NCI-H2081 (cell line): ENCODE measurements at places on chromosomes 11 and 22.

DNA sequence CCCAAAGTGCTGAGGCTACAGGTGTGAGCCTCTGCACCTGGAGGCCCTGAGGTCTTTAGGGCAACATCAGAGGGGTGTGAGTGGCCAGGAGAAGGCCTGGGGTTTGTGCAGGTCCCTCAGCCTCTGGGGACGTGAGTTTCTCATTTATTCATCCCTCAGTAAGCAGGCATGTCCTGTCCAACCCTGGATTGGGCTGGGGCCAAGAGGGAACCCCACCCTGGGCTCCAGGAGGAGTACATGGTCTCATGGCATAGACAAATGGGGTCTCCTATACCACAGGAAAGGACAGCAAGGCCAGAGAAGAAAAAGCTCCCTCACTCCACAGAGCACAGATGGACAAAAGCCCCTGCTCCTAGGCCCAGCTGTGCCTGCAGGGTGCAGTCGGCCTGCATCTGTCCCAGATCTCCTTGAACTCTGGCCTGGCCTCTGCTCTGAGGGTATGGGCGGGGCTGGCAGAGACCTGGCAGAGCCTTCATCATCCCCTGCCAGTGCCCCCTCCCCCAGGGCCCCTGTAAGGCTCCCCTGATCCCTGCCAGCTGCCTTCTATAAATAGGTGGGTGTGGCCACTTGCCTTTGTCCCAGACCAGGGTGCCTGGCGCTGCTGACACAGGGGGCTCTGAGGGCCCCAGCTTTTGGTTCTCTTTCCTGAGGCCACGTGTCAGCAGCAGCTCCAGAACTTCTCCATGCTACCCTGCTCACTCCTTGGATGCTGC lies 34.6 kb downstream of the A4GALT start:
- no peak for DNase-seq

- no peak for DNase-seq
Observed at GRCh38 chr22:26897384-26897783, 240.0 kb downstream of the MIAT start.

- DNase-seq = no peak
Observed at GRCh38 chr11:117519170-117519569, 191.5 kb downstream of the CEP164 start.

GRCh38 chr22:39101226-39101625 lies 4.2 kb downstream of the APOBEC3H start:
- DNase-seq = no peak

DNA sequence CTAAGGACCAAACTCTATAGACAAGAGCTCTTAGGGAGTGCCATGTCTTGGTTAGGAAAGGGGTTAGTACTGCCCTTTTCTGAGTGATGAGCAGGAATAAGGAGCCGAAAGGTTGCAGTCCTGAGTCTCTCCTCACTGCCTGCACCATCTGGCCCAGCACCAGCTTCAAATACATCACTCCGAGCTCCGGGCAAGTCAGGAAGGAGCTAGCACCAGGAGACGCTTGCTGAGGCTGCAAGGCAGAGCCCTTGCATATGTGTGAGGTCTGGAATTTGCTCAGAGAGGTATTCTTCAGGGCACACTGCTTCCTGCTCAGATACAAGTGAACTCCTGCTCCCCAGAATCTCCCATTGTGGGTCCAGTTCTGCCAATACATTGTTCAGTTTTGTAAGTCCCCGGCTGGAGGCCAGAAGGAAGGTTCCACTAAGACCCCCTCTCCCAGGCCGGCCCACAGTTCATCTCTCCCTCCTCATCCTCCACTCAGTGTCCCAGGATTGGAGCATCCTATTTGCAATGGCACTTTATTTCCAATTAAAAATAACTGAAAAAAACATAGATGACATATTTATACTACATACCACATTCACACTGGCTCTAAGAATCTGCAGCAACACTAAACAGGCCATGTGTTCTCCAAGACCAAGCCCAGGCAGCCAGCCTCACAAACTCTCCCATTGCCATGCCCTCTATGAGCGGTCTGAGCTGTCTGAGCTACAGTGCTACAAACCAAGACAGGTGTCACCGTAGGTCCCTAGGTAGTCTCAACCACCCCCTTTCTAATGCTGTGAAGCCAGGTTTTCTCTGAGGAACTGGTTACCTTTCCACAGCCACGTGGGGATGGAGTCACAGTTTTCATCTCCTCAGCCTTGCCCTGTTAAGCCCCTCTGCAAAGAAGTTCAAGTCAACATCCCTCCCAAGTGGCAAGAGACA lies 55.1 kb upstream of the SPATA19 start:
- DNase-seq = no peak

DNA sequence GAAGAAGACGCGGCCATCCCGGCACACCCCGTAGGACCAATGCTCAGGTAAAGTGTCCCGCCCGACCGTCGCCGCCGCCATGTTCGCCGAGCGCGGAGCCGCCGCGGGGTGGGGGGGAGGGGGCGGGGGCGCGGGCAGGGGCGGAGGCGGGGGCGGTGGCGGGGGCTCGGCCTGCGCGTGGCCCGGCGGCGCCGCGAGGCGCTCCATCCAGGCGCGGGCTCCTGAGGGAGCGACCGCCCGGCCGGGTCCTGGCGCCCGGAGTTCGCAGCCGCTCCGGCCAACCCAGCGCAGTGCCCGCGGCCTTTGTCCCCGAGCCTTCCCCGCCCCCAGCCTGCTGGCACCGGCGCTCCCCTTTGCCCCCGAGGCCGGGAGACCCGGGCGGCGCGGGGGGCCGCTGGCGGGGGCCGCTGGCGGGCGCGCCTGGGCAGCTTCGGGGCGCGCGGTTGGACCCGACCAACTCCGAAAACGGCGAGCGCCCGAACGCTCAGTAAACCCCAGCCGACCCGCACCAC lies at the start of gene PLEKHA7:
PLEKHA7 (minus strand) TSS at position 94 of the 512 bp plus-strand sequence; CDS start at position 81, 13 bp downstream.
- DNase-seq = no peak

DNA sequence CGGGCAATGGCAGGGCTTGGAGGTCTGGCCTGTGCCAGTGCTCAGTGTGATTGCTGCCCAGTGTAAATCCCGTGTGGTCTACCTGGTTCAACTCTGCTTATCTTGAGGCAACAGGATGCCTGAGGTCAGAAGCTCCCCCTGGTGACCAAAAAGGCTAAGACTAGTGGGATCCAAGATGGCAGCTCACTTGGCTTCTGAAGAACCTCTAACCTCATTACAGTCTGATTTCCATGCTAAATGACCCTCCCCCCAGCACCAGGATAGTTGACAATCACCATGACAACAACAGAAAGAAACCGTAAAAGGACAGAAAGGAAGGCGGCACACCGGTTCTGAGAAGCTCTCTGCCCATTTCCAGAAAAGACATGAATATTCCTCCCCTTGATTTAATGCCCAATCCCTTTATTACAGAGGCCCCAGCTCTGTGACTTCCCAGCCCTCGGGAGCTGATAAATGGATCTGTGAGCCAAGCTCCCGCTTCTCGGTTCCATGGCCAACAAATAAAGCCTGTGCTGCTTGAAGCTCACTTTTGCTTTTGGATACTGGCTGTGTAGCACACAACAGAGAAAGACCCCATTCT lies 398.4 kb downstream of the CTTN start:
- no peak for DNase-seq

DNA sequence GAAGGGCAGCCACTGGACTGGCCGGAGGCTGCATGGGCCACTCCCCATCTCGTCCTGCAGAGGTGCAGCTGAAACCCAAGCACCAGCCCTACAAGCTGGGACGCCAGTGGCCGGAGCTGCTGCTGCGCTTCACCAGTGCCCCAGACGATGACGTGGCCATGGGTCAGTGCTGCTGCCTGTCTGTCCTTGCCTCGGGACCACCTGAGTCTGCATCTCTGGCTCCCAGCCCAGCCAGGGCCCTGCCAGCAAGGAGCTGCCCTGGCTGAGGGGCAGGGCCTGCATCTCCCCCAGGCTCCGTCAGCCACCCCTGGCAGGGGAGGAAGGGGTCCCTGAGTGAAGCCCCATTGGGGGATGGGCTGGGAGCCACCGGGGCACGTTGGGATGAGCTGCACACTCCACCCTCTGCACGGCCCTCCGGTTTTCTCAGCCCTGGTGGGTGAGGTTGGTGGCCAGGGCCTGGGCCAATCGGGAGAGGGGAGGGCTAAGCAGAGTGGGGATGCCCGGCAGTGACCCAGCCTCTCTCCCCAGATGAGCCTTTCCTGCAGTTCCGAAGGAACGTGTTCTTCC lies 7.2 kb downstream of the FRMD8 start:
- DNase-seq = no peak

DNA sequence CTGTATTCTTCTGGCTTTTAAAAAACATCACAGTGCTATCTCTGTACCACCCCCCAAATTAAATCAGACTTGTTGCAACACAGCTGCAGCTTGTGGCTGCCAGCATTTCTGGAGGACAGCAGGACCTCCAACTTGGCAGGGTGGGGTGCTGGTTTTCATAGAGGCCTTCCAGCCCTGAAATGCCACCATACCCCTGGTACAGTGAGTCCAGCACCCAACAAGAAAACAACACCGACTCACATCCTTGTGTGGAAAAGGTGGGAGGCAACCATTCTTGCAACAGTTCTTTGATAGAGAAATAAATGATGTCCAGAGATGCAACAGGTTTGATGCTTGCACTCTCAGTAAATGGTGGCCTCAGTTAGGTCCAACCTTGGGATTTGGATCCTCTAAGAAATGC lies 96.0 kb downstream of the ABTB2 start:
- no peak for DNase-seq

DNA sequence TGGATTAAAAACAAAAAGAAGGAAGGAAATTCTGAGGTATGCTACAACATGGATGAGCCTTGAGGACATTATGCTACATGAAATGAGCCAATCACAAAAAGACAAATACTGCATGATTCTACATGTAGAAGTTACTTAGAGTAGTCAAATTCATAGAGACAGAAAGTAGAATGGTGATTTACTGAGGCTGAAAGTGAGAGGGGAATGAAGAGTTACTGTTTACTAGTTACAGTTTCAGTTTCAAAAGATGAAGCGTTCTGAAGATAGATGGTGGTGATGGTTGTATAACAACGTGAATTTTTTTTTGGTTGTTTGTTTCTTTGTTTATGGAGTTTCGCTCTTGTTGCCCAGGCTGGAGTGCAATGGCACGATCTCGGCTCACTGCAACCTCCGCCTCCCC lies 9.5 kb downstream of the OR5P2 start:
- no peak for DNase-seq

- DNase-seq = no peak
Observed at GRCh38 chr11:12581923-12582322, 92.3 kb upstream of the TEAD1 start.

- no peak for DNase-seq
Observed at GRCh38 chr11:110808248-110808647, 96.0 kb upstream of the ARHGAP20 start.

DNA sequence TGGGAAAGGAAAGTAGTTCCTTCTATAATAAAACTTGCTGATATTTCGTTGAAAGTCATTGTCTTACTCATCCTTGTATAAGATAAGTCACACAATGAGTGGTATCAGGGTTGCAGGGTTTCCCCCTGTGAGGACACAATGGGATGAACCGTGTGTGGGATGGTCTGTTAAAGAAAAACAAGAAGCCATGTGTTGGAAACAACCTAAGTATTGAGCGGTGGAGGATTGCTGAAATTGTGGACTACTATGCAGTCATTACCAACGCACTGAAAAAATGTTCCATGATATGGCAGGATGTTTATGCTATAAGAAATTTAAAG lies 28.6 kb downstream of the PTPRJ start:
- DNase-seq = no peak

DNA sequence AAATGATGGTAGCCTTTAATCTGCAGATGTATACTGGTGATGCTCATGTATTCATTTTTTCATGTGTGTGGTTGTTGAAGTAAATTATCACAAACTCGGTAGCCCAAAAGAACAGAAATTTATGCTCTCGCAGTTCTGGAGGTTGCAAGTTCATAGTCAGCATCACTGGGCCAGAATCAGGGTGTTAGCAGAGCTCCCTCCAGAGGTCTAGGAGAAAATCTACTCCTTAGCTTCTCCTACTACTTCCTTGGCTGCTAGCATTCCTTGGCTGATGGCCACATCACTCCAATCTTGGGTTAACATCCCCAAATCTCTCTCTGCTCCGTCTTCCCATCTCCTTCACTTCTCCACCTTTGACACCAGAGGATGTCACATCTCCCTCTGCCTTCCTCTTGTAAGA lies 45.3 kb upstream of the GALNT18 start:
- no peak for DNase-seq

DNA sequence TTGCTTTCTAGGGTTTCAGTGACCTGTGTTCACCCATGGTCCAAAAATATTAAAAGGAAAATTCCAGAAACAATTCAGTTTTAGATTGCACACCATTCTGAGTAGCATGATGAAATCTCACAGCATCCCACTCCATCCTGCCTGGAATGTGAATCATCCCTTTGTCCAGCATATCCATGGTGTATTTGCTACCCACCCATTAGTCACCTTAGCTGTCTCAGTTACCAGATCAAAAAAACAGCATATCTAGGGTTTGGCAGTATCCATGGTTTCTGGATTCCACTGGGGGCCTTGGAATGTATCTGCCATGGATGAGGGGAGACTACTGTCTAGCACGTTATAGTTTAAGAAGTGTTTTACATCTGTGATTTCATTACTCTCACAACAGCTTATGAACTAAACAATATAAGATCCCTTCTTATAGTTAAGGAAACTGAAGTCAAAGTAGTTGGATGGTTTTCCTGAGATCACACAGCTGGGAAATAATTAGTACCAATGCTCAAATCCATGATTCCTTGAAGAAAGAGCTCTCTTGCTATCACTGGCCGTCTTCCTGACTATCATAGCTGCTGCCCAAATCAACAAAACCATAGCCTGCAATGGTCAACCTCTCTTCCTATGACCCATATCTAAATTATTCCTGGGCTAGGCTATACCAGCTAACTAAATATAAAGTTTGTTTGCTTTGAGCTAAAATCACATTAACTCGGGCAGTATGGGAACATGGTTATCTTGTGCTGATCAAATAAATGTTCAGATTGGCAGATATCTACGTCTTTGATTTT lies 122.6 kb downstream of the MICAL2 start:
- no peak for DNase-seq

- no peak for DNase-seq
Observed at GRCh38 chr11:47002390-47002789, 65.8 kb downstream of the CSTPP1 start.
